Effector CD8-positive, alpha-beta T cell (primary cell): ENCODE measurements at places on chromosomes 16 and 17.
A peak's percentile ranks its signal among the peaks of the same experiment; 100 is the strongest.

- DNase-seq = no peak
Measured at GRCh38 chr16:1784977-1785845, 2.5 kb downstream of the NUBP2 start.

- DNase-seq = no peak
Measured at GRCh38 chr17:67469208-67469980, 92.3 kb downstream of the PITPNC1 start.

- DNase-seq = no peak
Measured at GRCh38 chr16:3073448-3073847, 8.0 kb downstream of the IL32 start.

GRCh38 chr16:20761175-20761574 lies 2.6 kb upstream of the ACSM3 start:
- DNase-seq = no peak

GRCh38 chr16:87540072-87540896 lies 47.5 kb upstream of the ZCCHC14 start:
- DNase-seq = no peak

GRCh38 chr16:84618581-84619460 lies 943 bp upstream of the COTL1 start:
- no peak for DNase-seq

DNA sequence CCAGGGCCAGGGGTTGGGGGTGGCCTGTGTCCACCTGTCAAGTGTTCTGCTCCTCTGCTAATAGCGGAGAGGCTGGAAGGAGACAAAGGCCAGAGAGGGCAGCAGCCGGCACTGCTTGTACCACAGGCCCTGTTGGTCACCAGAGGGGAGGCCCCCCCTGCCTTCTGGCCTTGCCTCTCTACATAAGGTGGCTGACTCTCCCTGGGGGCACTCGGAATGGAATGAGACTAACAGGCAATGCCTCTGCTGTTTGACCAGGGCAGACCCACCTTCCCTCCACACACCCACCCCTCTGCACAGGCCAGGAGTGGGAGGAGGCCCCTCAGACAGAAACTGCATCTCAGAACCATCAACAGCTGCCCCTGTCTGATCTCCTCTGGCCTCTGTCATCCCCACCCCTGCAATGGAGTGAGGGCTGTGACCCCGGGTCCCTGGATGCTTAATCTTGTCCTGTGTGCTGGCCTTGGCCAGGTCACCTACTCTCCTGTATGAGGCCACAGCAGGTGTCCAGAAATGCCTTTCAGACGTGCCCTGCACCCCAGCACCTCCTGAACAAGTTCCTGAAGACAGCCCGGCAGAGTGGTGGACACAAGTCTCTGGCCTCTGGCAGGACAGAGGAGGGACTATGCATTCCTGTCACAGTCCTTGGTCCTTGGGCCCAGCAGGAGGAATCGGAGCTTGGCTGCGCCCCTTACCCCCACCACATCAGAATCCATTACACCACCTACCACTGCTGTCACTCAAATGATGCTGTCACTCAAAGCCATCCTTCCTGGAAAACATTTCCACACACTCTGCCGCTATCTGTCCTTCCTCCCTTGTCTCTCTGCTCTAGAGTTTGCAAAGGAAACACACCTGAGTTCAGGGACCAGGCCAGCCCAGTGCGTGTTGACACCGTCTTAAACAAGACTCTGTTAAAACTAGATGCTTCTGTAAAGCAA lies 107.5 kb upstream of the ZNF750 start:
- DNase-seq = no peak

DNA sequence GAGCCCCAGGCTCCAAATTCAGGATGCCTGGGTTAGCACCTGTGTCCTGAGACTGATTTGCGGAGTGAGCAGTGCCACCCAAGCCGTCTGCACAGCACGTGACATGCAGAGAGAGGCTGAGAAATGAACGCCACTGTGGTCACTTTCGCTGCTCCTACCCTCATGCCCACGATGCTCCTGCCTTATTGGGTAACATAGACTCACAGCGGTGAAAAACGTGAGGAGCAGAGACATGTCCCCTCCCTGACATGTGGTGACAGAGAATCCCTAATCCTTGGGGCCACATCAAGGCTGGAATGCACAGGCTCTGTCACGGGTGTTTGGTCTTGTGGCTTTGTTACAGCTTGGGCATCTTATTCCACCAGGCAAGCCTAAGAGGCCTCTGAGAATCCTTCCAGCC lies 52.1 kb upstream of the CACNG5 start:
- DNase-seq = no peak

- no peak for DNase-seq
Measured at GRCh38 chr16:67277999-67278772, 1.1 kb upstream of the PLEKHG4 start.

DNA sequence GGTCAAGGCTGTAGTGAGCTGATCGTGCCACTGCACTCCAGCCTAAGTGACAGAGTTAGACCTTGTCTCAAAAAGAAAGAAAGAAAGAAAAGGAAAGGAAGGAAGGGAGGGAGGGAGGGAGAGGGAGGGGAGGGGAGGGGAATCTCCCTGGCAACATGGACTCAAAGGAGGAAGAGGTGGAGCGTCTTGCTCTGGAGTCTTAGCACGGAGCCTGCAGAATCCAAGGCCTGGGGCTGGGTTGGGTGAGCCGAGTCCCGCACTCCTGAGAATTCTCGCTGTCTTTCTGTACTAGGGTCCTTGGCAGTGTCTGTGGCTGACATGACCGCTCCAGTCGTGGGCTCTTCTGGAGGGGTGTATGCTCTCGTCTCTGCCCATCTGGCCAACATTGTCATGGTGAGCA lies 36.9 kb downstream of the C17orf75 start:
- no peak for DNase-seq

GRCh38 chr17:43532581-43532980 lies 13.6 kb downstream of the ETV4 start:
- DNase-seq = no peak

DNA sequence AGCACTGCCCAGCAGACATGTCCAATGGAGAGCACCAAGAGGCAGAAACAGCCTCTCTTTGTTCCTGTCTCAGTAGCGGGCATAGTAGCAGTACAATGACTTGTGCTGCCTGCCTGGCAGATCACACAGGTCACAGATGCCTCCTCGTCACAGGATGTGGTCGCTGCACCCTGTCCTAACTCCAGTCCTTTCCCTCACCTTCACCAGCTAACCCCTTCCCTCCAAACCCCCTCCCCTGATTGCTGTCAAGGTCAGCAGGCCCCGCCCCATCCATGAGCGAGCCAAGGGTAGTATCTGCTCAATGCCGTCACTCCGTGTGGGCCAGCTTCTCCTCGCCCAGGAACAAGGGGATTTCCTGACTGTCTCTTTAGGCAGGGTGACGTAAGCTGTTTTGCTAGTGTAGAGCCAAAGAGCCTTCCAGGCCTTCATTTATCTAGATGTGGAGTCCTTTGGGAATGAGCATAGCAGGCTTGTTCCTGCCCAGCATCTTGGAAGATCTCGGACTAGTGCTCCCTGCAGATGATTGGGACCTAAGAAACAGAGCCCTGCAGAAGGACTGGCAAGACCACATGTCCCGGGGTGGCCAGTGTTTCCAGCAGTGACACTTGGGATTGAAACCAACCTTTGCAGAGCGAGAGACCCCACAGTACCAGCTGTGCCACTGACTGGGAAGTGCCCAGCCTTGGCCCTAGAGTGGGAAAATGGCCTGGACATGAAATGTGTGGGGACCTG lies 75.9 kb upstream of the TNRC6C start:
- peak; percentile 71 for DNase-seq

- DNase-seq = no peak
Measured at GRCh38 chr16:75224306-75225082, 5.7 kb downstream of the CTRB1 start.

DNA sequence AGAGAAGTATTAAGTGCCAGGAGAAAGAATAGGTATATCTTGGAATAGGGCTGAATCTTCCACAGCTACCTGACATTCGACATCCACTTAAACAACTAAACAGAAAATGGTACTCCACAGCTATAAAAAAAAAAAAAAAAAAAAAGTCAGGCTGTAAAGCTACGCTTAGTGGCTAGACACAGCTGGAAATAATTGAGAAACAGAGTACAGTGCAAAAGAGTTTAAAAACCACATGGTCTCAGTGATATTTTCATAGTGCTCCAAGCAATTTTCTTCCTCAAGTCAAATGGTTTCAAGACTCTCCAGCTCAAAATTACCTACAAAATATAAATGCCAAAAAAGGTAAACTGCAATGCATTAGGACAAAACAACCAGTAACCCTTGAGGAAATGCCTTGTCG lies 607.1 kb downstream of the KCNJ2 start:
- DNase-seq = no peak

- DNase-seq = no peak
Measured at GRCh38 chr16:28974007-28974436, 556 bp upstream of the SPNS1 start.

- no peak for DNase-seq
Measured at GRCh38 chr16:78100112-78100467, 636 bp downstream of the WWOX start.

GRCh38 chr16:57270221-57271062 lies 14.0 kb downstream of the PLLP start:
- no peak for DNase-seq

DNA sequence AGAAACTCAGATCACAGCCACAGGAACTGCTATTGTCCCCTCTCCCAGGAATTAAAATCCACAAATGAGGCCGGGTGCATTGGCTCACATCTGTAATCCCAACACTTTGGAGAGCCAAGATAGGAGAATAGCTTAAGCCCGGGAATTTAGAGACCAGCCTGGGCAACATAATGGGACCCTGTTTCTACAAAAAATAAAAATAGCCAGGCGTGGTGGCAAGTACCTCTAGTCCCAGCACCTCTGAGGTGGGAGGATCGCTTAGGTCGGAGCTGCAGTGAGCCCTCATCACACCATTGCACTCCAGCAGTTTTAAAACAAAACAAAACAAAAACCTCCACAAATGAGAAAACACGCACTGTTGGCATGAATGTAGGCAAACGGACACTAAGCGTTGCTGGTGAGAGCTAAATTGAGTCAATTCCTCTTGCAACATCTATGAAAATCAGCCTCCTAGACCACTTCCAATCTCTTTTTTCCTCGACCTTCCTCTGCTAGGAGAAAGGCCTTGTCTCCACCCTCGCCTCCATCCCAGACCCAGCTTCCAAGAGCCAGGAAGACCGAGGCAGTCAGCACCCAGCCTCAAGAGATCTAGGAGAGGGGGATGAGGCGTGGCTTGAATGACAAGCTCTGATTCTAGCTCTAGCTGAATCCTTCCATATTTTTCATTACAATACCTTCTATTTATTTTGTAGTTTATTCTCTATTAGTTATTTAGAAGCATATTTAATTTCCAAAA lies 14.8 kb downstream of the TLE7 start:
- no peak for DNase-seq

- no peak for DNase-seq
Measured at GRCh38 chr16:2505695-2506094, 8.1 kb upstream of the ATP6V0C start.

DNA sequence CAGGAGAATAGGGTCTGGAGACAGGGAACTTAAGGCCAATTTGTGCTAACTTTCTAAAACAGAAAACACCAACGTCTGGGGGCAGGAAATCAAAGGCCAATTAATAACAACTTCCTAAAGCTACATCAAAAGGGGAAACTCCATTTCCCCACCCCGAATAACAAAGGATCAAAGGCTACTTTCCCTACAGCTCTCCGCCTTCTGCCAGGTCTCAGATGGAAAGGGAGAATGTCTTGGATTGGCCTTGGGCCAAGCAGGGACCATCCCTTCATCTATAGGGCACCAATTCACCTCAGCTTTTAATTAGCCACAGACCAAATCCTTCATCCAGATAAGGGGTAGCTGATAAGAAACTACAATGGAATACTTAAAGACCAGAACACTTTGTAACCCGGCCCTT lies 116.9 kb upstream of the ZKSCAN2 start:
- DNase-seq = no peak

DNA sequence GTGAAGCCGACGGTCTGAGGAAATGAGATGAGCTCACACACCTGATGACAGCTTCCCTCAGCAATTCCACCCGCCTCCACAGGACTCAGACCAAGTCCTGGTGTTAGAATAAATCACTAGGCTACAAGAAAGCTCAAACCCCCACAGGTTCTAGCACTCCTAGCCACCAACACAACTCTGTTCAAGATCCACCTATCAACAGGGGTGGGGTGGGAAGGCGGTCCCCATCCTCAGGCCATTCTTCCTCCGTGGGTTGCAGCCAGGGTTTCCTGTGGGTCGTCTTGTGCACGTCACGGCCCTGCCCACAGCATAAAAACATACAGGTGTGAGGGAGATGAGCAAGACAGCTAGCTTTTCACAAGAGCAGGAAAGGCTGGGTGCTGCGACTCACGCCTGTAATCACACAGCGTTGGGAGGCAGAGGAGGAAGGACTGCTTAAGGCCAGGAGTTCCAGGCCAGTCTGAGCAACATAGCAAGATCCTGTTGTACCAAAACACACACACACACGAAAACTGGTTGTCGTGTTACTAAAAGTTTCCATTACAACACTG lies 81.1 kb downstream of the ANKRD11 start:
- peak; percentile 44 for DNase-seq

DNA sequence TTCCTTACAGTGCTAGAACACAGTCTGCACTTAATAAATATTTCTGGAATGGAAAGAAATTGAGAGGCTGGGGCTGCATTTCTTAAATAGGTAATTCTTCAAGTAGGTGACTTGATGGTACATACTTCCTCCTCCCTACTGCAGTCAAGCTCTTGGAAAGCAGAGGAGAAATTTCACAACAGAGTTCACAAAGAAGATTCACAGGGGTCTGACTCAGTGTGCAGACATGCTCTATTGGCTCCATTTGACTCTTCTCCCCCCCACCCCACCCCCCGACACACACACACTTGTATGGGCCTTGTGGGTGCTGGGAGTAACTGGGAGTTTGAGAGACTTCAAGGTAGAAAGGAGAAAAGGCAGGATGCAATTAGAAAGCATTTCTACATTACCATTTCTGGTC lies 6.2 kb upstream of the MYOCD start:
- no peak for DNase-seq

GRCh38 chr16:10090816-10091215 lies 91.4 kb downstream of the GRIN2A start:
- DNase-seq = no peak

DNA sequence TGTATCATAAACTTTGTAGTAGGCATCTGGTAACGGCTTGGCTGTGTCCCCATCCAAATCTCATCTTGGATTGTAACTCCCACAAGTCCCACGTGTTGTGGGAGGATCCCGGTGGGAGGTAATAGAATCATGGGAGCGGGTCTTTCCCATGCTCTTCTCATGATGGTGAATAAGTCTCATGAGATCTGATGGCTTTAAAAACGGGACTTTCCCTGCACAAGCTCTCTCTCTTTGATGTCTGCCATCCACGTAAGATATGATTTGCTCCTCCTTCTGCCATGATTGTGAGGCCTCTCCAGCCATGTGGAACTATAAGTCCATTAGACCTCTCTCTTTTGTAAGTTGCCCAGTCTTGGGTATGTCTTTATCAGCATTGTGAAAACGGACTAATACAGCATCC lies 248.7 kb downstream of the SNX29 start:
- DNase-seq = no peak

DNA sequence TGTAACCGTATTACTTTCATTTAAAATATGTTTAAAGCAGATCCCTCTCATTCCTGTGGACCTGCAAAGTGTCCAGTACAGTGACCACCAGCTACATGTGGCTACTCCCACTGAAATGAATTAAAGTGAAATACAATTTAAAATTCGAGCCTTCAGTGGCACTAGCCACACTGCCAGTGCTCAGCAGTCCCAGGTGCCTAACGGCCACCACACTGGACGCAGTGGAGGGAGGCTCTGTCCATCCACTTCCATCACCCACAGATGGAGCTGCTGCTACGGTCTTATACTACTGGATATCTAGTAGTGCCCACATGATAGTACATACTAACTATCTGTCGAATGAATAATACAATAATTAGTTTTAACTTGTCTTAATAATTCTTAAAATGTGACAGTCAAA lies 2.3 kb upstream of the CBX2 start:
- DNase-seq = no peak

- DNase-seq = no peak
Measured at GRCh38 chr16:1153480-1154160, 714 bp downstream of the CACNA1H start.
